Caudate nucleus (tissue), 63 donors: ENCODE measurements at places on chromosomes 16 and 17.

GRCh38 chr17:42365136-42365535, 23.1 kb downstream of the STAT3 start:
- DNase-seq: no peak

- no peak for DNase-seq
Measured at GRCh38 chr16:88774544-88775393, 10.3 kb downstream of the PIEZO1 start.

DNA sequence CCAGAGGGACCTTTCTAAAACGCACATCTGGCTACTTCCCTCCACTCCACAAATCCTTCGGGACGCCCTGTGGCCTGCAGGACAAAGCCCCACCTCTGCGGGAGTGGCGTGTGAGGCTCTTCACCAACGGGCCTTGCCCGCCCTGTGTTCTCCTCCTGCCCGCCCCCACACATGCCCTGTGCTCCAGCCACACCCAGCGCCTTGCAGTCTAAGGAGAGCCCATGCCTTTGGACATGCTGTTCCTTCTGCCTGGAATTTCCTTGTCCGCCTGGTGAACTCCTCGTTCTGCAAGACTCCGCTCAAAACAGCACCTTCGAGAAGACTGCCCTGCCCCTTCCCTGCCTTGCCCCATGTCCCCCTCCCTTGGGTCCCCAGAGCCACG, 7.4 kb downstream of the ELOB start:
- no peak for DNase-seq

DNA sequence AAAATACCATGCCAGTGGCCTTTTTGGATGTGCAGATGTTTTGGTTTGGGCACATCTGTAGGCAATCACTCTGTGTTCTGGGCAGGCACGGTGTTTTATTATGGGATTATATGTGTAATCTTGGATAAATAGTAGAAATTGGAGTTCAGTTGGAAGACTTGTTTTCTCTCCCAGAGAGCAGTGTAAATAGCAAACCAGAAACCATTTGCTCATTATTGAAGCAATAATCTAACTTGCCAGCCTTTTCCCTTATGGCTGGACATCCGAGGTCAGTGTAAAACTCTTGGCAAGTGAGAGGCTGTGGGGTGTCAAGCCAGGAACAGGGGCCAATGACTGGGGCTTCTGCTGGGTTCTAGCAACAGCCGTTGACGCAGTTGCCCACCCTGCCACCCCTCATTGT, 69.9 kb downstream of the IRX3 start:
- no peak for DNase-seq

GRCh38 chr16:66478733-66479511, 51.8 kb downstream of the BEAN1 start:
- DNase-seq: peak; percentile 24

- DNase-seq: no peak
Measured at GRCh38 chr17:55289106-55289446, 24.3 kb downstream of the HLF start.

- no peak for DNase-seq
Measured at GRCh38 chr17:80185968-80186367, 16.1 kb downstream of the CARD14 start.

DNA sequence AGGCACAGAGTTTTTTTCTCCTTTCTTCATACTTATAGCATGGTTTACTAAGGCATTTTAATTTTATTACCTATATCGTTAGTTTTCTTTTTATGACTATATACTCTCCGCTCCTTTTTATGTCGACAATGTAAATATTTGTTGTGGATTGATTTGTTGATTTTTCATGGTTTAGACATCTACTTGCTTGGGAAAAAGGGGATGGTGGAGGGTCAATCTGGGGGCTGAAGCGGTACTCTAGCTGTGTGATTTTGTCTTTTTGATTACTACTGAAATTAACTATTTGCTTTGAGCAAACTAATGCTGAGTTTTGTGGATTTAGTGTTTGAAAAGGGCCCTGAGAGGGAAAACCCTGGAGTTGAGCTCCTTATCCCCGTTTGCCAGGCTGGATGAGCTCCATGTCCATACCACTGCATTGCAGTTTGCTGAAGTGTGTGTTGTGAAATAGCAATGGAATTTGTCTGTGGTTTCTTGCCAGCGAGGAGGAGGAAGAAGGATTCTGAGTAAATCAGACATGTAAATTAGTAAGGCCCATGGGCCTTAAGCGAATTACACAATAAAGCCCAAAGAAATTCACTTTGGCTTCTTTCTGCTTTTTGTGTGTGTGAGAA, 72.0 kb downstream of the FTO start:
- DNase-seq: no peak

DNA sequence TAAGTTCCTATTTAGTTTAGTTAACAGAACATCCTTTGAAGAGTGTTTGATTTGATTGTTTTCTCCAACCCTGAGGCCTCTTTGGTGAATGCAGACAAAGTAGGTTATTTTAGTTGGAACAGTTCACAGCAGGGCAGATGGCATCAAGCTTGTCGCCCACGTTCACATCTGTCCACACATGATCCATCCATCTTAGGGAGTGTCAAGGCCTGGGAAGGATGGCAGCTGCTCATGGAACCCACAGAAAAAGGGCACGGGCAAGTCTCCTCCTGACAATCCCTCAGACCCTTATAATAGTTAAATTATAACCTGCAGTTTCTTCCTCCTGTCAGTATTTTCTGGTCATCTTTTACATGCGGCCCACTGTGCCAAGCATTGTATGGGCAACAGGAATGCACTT, 60.2 kb downstream of the KNOP1 start:
- no peak for DNase-seq

DNA sequence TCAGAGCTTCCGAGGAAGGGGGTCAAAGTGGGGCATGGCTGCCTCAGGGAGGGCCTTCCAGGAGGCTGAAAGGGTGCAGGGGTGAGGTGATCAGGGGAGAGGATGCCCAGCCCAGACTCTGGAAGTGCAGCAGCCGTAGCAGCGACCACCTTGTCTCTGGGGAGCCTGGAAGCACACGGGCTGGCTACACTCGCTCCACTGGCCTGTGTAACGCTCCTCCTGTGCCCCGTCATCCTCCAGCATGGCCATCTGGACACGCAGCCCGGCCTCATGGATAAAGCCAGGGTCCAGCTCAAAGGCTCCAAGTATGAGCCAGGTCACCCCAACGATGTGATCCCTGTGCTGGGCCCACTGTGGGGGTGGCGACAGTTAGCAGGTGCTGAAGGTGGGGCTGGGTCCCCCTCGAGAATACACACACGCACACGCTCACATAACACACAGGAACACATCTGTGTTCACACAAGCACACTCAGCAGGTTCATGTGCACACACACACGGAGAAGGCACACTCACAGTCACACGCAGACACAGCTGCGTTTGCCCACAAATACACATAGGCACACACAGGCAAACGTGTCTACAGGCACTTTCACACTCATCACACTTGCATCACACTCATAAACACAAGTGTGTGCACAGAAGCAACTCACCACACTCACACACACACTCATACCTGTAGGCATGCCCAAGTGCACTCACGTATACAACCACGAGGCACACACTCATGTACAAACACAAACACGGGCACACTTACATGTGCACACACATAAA, 19.3 kb downstream of the POLR3K start:
- DNase-seq: no peak

- DNase-seq: no peak
Measured at GRCh38 chr17:1220346-1220745, 40.6 kb upstream of the ABR start.

- DNase-seq: no peak
Measured at GRCh38 chr17:42476411-42476810, 17.7 kb downstream of the ATP6V0A1 start.

GRCh38 chr17:1608676-1609075, 20.0 kb downstream of the SLC43A2 start:
- no peak for DNase-seq

GRCh38 chr16:14539631-14540030, 90.4 kb downstream of the PARN start:
- DNase-seq: no peak

- DNase-seq: no peak
Measured at GRCh38 chr17:76562734-76563148, 22.9 kb downstream of the PRCD start.

GRCh38 chr16:87393680-87394055, 1.5 kb downstream of the MAP1LC3B start:
- DNase-seq: no peak

GRCh38 chr16:64507240-64508024, 614.4 kb downstream of the CDH11 start:
- no peak for DNase-seq

DNA sequence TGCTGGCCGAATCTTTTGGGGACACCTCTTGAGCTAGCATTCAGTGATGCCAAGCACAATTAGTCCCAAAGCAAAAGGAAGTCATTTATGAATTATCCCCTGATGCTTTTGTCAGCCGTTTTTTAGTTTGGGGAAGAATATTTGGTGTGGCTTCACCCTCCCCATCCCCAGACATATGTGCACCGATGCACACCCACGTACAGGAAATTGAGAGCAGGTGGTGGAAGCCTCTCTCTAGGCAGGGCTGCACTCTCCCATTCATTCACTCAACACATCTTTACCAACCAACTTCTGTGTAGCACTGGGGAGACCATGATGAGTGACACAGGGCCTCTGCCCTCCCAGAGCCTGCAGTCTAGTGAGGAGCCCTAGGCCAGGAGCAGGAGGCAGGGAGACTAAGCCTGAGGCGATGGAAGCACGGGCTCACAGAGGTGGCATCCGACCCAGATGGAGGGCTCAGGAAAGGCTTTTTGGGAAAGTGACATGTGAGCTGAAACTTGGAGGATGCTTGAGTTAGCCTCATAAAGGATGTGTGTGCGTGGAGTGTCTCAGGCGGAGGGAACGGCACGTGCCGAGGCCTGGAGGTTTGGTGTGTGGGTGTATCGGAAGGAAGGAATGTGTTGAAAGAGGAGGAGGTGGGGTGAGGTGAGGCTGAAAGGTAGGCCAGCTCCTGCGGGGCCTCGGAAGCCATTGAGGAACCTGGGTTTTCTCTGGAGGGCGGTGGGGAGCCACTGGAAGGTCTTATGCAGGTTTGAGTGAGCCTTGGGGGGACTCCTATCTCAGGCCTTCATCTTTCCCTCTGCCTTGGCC, 43.8 kb downstream of the PSME3IP1 start:
- DNase-seq: no peak

GRCh38 chr17:1661045-1661444, 11.4 kb upstream of the RILP start:
- no peak for DNase-seq

- DNase-seq: no peak
Measured at GRCh38 chr16:57444711-57445110, 2.5 kb downstream of the CIAPIN1 start.

DNA sequence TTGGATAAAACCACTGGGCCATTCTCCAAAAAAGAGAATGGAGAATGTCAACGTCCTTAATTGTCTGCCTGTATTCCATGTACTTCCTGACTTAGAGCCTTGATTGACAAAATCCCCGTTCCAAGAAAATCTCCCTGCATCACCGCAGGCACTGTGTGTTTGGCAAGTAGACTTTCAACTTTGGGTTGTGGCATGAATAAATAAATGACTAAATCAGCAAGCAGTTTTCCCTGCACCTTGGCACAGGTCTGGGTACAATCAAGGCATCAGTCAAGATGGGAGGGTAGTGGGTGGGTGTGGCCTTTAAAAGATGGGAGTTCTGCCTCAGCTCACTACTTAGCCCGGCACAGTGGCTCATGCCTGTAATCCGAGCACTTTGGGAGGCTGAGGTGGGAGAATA, 248.5 kb upstream of the RPL38 start:
- no peak for DNase-seq

DNA sequence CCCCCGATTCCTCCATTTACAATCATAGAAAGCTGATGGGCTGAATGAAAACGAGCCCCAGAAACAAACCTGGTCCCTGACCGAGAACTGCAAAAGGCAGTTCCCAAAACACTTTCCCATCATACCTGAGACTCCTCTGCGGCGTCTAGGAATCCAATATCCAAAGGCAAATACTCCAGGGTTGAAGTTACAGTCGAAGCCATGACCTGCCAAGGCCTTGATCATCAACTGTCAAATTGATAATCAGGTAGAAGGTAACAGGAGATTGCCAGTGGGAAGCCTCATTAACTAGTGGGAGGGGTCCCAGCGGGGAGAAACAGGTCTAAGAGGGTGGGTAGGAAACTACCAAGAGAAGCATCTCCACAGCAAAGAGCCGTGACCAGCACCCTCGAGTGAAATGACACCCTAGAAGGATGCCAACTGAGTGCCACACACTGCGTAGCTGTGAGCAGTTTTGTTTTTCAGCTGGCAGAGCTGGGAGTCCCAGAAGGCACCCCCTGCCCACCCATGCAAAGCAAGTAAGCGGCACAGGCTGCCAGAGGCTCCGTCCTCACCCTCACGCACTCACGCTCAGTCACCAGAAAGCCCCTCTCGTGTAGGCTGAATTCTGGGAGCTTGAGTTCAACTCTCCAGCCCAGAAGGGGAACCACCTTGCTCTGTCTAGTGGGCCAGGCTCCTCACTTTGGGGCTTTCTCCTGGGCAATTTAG, 146.1 kb downstream of the GAS7 start:
- DNase-seq: no peak

GRCh38 chr17:51763058-51763457, 395.5 kb downstream of the CA10 start:
- DNase-seq: no peak

DNA sequence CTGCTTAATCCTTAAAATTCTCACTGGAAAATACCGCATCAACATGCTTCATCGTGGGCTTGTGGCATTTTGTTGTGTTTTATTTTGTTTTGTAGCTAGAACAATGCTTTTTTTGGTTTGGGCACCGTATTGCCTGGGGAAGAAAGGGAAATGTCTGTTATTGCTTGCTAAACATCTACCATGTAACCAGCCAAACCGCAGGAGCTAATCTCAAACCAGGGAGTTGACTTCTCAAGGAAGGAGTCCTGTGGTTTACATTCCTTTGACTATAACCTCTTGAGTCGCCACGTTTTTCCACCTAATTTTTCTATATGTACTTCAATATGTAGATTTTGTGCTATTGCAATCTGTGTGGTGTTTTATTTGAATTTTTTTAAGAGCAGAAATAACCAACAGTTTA, 593.5 kb upstream of the SOX9 start:
- DNase-seq: no peak
